PC-9 (cell line): ENCODE measurements at places on chromosomes 3 and 15. TPM values are rescaled to one million over a fixed set of nuclear protein-coding genes. Genes with fewer than 3 reads are reported as not detected.

Gene KLF13
- total RNA-seq: 2.5 and 3.4 TPM in 2 replicates

Gene GABRA5
- total RNA-seq: not detected in 2 replicates

Gene C3orf49
- not detected in 2 replicates for total RNA-seq

Gene PML
- total RNA-seq: 67.2 and 81.8 TPM in 2 replicates

Gene SPATA12
- total RNA-seq: 0.43 and 0.57 TPM in 2 replicates

Gene HERC2
- total RNA-seq: 49.7 and 56.6 TPM in 2 replicates

Gene ZBBX
- total RNA-seq: 0.38 and 0.85 TPM in 2 replicates

Gene NUP210
- 72.7 and 84.0 TPM in 2 replicates for total RNA-seq

Gene SLC6A1
- not detected in 2 replicates for total RNA-seq

Gene CFAP100
- not detected in 2 replicates for total RNA-seq

Gene ZPLD1
- total RNA-seq: not detected in 2 replicates

Gene SLC41A3
- total RNA-seq: 59.2 and 67.0 TPM in 2 replicates

Gene ARPP21
- total RNA-seq: not detected in 2 replicates

Gene XCR1
- total RNA-seq: 0.13 and 0.18 TPM in 2 replicates

Gene CEMIP
- 0.58 and 0.61 TPM in 2 replicates for total RNA-seq

Gene NXPE3
- 12.0 and 12.8 TPM in 2 replicates for total RNA-seq

Gene SI
- total RNA-seq: not detected in 2 replicates

Gene RPP25
- 14.9 and 19.6 TPM in 2 replicates for total RNA-seq

Gene PPP1R14D
- total RNA-seq: 0.55 and 0.65 TPM in 2 replicates
